Endothelial cell of umbilical vein (primary cell): ENCODE measurements at places on chromosomes 4 and X. TPM values are rescaled to one million over a fixed set of nuclear protein-coding genes. Genes with fewer than 3 reads are reported as not detected.

ANXA10 gene
- total RNA-seq: not detected in 2 replicates

GAGE1 gene
- not detected in 2 replicates for total RNA-seq

NEUROG2 gene
- total RNA-seq: not detected in 2 replicates

TMEM184C gene
- total RNA-seq: 27.1 and 29.2 TPM in 2 replicates

HPF1 gene
- total RNA-seq: 30.1 and 30.3 TPM in 2 replicates

SLC49A3 gene
- 5.0 and 11.5 TPM in 2 replicates for total RNA-seq

ADH4 gene
- not detected in 2 replicates for total RNA-seq

JAKMIP1 gene
- total RNA-seq: not detected in 2 replicates

PLAC1 gene
- 0.58 and 0.81 TPM in 2 replicates for total RNA-seq

SCFD2 gene
- total RNA-seq: 17.6 and 22.8 TPM in 2 replicates

ADGRL3 gene
- 0.05 TPM in 1 of 2 replicates, not detected in the other for total RNA-seq

CXorf51B gene
- total RNA-seq: not detected in 2 replicates

ADAMTS3 gene
- 1.3 and 1.5 TPM in 2 replicates for total RNA-seq

MRFAP1 gene
- total RNA-seq: 317 and 335 TPM in 2 replicates

F9 gene
- not detected in 2 replicates for total RNA-seq

ARL13A gene
- total RNA-seq: not detected in 2 replicates

SMARCAD1 gene
- total RNA-seq: 34.8 and 35.5 TPM in 2 replicates

USP17L21 gene
- not detected in 2 replicates for total RNA-seq

RAB9A gene
- total RNA-seq: 17.2 and 19.2 TPM in 2 replicates

ODAPH gene
- not detected in 2 replicates for total RNA-seq

SPP1 gene
- total RNA-seq: not detected in 2 replicates

PHOX2B gene
- not detected in 2 replicates for total RNA-seq
